ENCODE measurements at places on chromosomes 3 and 15. TPM values are rescaled to one million over a fixed set of nuclear protein-coding genes. Genes with fewer than 3 reads are reported as not detected.

DNA sequence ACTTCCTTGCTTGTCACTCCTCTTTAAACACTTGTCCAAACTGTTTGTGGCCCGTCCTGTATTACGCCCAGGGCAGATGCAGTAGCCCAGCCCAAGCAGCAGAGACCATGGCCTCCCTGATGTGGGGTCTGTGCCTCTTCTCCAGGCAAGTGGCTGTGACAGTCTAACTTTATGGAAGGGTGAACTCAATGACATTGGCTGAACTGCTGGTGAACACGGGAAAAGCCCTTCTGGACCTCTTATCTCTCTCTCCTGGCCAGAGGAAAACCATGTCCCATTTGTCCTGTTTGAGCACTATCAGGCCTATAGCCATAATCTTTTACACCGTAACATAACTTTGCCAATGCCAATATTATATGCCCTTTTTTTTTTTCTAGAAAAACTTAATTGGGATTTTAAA, 67.6 kb downstream of the SMAD3 start:
- H3K27ac ChIP-seq = no peak overlapping the region
- H3K27me3 ChIP-seq = no peaks in the 10 kb centered on the region
- H3K4me3 ChIP-seq = no peak overlapping the region

GRCh38 chr15:24858737-24859601, 95.8 kb upstream of the SNRPN start:
- no peaks in the 10 kb centered on the region for H3K36me3 ChIP-seq
- H3K27ac ChIP-seq = no peak overlapping the region
- DNase-seq = no peak

DNA sequence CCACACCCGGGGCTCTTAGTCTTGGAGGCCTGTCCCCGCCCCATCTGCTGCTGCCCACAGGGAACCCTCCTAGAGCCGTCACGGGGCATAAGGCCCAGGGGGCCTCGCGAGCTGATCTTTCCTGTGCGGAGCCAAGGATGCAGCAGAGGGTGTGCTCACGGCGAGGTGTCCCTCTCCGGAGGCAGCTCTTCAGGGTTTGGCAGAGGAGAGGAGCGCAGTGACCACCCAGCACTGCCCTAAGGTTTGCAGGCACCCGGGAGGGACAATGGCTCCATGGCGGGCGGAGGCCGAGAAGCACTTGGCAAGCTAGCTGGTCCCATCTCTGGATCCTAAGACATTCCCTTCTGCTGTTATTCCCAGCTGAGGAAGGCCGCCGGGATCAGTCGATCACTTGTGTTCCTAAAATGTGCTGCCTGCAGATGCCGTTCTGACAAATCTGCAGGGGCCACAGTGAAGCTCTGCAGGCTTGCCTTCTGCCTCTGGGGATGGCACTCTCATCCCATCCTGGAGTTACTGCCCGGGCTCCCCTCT, 47.4 kb upstream of the PCSK6 start:
- no peaks in the 10 kb centered on the region for H3K4me1 ChIP-seq
- no peak overlapping the region for H3K27ac ChIP-seq
- no peak for DNase-seq
- no peaks in the 10 kb centered on the region for H3K36me3 ChIP-seq
- no peak overlapping the region for H3K4me3 ChIP-seq

DNA sequence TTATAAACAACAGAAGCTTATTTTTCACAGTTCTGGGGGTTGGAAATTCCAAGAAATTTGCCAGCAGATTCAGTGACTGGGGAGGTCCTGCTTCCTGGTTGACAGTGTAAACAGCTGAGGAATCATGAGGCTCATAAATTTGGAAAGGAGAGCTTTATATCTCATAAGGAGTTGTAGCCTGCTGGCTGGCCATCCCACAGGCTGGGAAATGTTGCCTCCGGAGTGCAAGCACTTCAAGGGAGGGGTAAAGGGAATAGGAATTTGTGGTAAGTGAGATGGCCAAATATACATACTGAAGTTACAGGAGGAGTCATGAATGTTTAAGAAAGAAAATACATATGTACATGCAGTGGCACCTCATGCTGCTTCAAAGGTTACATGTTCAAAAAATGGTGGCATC, 217.2 kb upstream of the CBLB start:
- no peaks in the 10 kb centered on the region for H3K36me3 ChIP-seq
- no peak overlapping the region for H3K4me3 ChIP-seq
- H3K4me1 ChIP-seq = peaks cover 2% of the 10 kb centered on the region

DNA sequence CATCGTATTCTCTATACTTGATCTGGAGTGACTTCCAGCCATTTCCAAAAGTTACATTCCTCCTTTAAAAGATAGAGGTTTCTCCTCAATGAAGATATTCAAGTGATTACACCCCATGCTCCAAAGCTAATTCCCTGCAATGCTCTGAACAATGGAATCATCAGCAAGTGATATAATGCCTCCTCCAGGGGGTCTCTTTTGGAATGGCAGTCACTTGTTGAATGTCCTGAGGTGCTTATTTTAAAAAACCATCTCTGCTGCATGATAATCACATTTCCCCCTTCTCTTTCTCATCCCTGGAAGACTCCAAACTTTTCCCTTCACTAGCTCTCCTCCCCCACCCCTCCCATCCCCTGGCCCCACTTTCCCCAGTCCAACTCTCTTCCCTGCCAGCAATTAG, 2.6 kb downstream of the LHFPL4 start:
- peaks cover 1% of the 10 kb centered on the region for H3K27me3 ChIP-seq
- no peak overlapping the region for H3K4me3 ChIP-seq
- no peaks in the 10 kb centered on the region for H3K4me1 ChIP-seq
- no peaks in the 10 kb centered on the region for H3K36me3 ChIP-seq
- H3K27ac ChIP-seq = no peak overlapping the region
- DNase-seq = no peak

GRCh38 chr3:180329847-180330246, 272.1 kb upstream of the TTC14 start:
- no peaks in the 10 kb centered on the region for H3K36me3 ChIP-seq
- no peaks in the 10 kb centered on the region for H3K27me3 ChIP-seq
- H3K27ac ChIP-seq = peak overlapping the region; percentile 56
- peaks cover 32% of the 10 kb centered on the region for H3K4me1 ChIP-seq
- H3K4me3 ChIP-seq = no peak overlapping the region

The PRR23B gene
- total RNA-seq = not detected

- no peak for DNase-seq
- no peak overlapping the region for H3K4me3 ChIP-seq
- no peaks in the 10 kb centered on the region for H3K4me1 ChIP-seq
Measured at GRCh38 chr3:97831140-97831539, 9.3 kb downstream of the CRYBG3 start.

GRCh38 chr15:101647251-101647650, 4.9 kb downstream of the TM2D3 start:
- no peak for DNase-seq
- no peaks in the 10 kb centered on the region for H3K27me3 ChIP-seq
- H3K27ac ChIP-seq = no peak overlapping the region
- no peak overlapping the region for H3K4me3 ChIP-seq
- peaks cover 4% of the 10 kb centered on the region for H3K36me3 ChIP-seq

DNA sequence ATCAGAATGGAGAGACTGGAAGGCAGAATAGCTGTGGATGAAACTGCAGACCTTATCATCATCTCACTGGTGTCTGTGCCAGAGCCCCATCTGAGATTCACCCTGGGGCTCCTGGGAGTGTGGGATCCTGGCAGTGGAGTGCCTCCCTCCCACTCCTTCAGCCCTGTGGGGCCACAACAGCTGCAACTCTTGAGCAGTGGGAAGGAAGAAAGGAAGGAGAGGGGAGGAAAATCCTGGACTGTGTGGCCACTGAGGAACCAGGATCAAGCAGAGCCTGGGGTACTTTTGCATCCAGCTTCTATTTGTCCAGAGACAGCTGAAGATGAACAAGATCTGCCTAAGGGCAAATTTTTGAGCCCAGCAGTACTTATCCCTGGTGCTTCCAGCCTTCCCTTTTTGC, 13.1 kb upstream of the ALDH1A2 start:
- H3K27ac ChIP-seq = no peak overlapping the region
- H3K36me3 ChIP-seq = no peaks in the 10 kb centered on the region
- DNase-seq = no peak
- H3K4me1 ChIP-seq = no peaks in the 10 kb centered on the region
- H3K27me3 ChIP-seq = 0 out of 2 replicates have a peak, but pooled peaks cover 2% of the 10 kb centered on the region

Measured in GM12878 (cell line).